NCI-H2029 treated with DMSO at 0.1 percent for 48 hours (cell line): ENCODE measurements at places on chromosomes 16 and 17.

DNA sequence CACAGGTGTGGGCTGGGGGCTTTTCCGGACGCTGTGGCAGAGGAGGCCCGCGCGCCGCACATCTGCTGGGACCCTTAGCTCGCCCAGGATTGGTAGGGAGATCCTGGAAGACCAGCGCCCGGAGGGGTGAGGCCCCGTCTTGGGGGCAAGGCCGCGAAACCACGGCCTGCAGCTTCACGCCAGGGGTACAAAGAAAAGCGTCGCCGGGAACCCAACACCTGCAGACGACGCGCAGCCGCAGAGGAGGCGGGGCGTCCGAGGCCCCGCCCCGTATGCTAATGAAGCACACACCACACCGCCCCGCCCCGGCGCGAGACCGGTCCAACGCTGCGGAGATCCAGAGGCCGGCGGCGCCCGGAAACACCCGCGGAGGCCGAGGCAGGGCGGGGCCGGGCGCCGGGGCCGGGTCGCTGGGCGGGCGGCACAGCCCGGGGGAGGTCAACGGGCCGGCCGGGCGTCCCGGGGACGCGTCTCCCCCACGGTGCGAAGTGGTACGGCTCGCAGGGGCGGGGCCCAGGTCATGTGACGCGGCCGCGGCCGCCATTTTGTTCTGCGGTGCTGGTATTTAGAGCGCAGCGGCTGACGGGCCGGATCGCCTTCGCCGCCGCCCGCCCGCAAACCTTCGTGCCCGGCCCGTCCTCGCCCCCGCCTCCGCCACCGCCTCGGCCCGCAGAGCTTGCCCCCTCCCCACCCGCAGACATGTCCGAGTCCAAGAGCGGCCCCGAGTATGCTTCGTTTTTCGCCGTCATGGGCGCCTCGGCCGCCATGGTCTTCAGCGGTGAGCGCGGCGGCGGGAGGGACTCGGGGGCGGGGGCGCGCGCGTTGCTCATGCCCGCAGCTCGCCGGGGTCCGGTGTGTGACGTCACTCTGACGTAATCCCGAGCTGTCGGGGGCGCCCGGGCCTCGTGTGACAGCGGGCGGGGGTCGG, at the start of gene ATP6V0C:
Gene ATP6V0C, plus strand, starts transcription at position 548 of the 928 bp plus-strand sequence. Its CDS starts 152 bp downstream, at position 700.
- peak; percentile 70 for DNase-seq

DNA sequence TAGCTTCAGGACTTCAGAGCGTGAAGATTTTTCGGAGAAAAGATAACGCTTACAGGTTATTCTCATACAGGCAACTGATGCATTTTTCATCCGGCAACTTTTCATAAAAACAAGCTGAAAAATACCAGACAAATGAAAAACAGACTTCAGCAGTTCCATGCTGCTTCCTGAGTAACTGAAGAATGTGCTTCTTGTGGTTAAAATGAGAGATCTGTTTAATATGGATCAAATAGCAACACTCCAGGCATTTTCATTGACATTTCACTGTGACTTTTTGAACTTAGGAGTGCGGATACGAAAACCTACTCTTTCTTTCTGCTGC, 705 bp upstream of the PITPNC1 start:
- no peak for DNase-seq

GRCh38 chr17:50151937-50152547, 1.6 kb upstream of the PPP1R9B start:
- DNase-seq = peak; percentile 66

DNA sequence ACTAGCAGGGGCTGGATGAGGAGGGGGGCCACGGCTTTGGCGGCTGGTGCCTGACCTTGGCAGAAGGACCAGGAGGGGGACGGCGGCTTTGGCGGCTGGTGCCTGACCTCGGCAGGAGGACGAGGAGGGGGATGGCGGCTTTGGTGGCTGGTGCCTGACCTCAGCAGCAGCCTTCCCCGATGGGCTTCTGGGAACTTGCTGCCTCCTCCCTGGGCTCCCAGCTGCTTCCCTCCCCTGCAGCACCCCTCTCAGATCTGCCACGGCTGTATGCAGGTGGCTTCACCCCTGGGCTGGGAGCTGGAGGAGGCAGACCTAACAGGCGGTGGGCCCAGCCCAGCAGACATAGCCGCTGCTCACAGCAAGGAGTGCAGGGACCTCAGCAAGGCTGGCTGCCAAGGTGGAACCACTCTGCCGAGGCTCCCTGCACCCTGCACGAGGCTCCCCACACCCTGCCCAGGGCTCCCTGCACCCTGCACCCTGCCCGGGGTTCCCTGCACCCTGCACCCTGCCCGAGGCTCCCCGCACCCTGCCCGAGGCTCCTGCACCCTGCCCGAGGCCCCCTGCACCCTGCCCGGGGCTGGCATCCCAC, 38.4 kb upstream of the CBFA2T3 start:
- DNase-seq = no peak

- DNase-seq = no peak
Observed at GRCh38 chr16:71536752-71537499, 10.7 kb downstream of the CHST4 start.

DNA sequence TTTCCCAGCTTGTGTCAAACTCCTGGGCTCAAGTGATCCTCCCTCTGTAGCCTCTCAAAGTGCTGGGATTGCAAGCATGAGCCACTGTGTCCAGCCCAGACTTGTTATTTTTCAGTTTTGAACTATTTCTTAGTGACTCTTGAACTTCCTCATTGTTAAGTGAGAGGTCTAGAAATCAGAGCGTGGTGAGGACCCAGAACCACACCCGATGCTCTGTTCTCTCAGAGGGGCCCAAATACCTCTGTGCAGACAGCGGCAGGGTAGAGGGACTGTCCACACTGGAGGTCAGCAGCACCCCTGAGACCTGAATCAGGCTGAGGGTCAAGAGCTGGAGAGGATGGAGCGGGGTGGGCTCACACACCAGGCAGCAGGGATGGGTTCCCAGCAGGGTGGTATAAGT, 47.7 kb upstream of the MEAK7 start:
- DNase-seq = no peak

DNA sequence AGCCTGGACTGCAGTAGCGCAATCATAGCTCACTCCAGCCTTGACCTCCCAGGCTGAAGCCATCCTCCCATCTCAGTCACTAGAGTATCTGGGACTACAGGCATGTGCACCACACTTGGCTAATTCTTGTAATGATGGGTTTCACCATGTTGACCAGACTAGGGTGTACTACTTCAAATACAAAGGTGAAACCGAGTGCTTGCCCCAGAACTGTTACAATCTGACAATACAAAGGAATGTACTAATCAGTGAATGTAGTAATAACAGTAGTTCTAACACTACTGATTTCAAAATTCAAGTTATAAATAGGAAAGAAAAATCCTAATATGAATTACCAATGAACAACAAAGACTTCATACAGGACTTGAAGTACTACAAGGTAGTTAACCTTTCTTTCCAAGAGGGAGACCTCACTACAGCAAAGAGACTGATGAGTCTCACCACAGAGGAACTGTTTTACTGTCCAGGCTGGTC, 24.4 kb downstream of the CRK start:
- DNase-seq = no peak

- DNase-seq = no peak
Observed at GRCh38 chr16:56577300-56577625, 12.1 kb upstream of the MT3 start.

DNA sequence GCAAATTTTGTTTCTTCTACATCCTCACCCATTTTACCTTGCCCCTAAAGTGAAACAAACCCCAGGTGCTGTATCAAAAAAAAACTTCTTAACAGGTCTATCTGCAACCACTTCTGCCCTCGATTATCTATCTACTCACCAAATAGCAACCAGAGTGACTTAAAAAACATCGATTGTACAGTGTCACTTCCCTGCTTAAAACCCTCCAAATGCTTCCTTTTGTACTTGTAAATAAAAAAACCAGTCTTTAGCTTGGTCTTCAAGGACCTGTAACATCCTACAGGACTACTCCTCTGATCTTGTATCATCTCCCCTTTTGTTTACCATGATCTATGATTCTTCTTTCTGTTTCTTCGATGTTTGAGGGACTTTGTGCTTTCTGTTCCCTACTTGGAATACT, 82.7 kb upstream of the CORO6 start:
- DNase-seq = no peak

GRCh38 chr17:38456031-38456815, 28.0 kb downstream of the ARHGAP23 start:
- no peak for DNase-seq

- DNase-seq = no peak
Observed at GRCh38 chr16:88390735-88391134, 8.0 kb downstream of the ZNF469 start.

- DNase-seq = no peak
Observed at GRCh38 chr17:74527081-74527480, 4.2 kb downstream of the CD300LB start.

GRCh38 chr16:85810097-85810741, 10.7 kb downstream of the COX4I1 start:
- no peak for DNase-seq

DNA sequence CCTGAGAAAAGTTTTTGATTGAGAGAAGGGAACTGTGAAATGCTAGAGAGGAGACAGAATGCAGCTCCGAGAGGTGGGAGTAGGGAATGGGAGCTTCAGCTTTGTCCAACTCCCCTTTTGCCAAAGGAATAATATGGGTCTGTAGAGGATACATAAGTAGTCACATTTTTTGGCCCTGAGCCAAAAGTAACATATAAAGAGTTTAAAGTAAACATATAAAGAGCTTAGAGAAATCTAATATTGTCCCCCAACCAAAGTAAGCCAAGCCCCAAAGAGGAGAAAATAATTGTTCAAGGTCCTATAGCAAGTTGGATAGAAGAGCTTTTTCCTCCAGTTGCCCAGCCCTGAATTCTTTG, 215.1 kb downstream of the TMEM114 start:
- no peak for DNase-seq

- DNase-seq = peak; percentile 19
Observed at GRCh38 chr17:74850914-74851313, 8.8 kb downstream of the GRIN2C start.
